NCI-H1105 treated with DMSO at 0.1 percent for 48 hours (cell line): ENCODE measurements at places on chromosomes 12 and 14.
A peak's percentile ranks its signal among the peaks of the same experiment; 100 is the strongest.

DNA sequence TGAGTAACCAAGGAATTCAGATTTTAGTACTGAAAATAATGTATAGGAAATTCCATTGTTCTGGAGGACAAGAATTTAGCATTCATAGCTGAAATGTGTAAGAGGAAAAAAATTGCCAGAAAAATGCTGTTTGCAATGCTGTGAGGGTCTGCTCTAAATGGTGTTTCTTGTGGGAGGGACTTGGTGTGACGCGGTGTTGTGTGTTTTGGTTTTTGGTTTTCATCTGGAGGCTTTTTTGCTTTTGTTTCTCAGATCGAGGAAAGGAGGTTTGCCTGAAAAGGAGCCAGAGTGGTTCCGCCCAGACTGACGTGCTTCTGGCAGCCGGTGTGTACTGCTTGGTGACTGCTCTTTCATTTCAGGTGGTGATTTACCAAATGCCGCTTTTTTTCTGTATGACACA is 211.8 kb upstream of the HMGA2 start:
- no peak for DNase-seq

- no peak for DNase-seq
These were observed 56.5 kb upstream of the ZFP36L1 start for GRCh38 chr14:68849416-68849815.

GRCh38 chr12:25718081-25718731 is 165.1 kb upstream of the LMNTD1 start:
- DNase-seq, result no peak

DNA sequence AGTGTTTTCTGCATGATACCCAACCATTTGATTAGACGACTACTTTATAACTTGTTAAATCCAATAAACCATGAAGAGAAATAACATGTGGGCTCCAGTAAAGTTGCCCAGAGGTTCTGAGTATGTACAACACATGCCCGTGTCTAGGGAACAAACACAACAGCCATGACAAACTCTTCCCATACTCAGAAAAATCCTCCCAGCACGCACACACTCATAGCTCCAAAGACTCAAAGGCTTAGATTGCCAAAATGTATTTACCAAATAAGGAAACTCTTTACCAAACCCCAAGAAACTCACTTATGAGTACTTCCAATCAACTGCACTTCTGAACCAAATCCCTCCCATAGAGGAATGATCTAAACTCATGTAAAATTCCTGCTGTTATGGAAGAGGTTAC is 17.3 kb downstream of the SART3 start:
- no peak for DNase-seq

- no peak for DNase-seq
These were observed 192.3 kb upstream of the FSCB start for GRCh38 chr14:44699391-44699790.

- DNase-seq, result peak; percentile 60
These were observed 120.1 kb upstream of the FZD10 start for GRCh38 chr12:130041983-130042812.

DNA sequence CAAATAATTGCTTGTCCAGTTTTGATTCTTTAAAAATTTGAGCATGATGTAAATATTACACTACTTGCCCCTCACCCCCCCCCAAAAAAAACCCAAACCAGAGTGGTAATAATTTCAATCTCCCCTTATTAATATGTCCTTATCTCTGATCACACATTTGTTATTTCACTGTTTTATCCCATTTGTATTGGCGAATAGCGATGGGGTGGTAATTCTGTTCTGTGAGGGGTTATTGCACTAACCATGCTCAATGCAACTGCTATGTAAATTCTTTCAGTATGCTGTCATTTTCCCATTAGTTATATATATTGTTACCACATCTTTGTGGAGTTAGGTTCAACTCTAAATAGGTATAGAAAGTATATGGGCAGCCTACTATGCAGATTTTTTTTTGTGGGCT is 1.1 kb downstream of the RIMKLB start:
- DNase-seq, result no peak

- DNase-seq, result no peak
These were observed 160.0 kb downstream of the FBXL14 start for GRCh38 chr12:1434296-1434955.

DNA sequence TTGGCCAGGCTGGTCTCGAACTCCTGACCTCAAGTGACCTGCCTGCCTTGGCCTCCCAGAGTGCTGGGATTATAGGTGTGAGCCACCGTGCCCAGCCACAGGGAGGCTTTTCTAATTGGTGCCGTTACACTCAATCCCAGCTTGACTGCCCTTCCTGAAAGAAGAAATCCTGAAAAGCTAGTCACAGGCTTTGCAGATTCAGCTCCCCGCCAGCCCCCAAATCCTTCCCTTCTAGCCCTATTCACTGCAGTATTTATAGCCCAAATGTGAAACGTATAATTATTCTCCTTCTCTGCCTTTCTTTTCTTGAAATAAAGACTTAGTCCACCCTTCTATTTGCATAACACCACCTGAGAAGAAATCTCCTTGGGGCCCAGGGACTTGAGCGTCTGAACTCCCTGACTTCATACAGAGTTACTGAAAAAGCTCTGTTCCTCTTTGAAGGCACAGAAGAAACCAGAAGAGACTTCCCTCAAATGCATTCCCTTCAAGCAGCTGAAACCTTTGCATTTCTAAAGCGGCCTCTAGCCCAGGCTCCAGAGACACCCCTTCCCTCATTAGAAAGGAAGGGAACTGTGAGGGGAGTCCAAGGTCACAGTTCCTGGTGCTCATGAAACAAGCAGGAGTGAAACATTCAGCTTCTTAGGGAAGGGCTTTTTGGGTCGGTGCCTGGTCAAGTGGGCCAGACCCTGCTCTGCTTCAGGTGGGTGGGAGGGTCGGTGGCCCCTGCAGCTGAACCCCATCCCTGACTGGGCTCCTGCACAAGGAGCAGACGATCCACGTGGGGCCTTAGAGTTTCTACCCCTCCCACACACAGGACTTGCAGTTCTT is 42.3 kb upstream of the BATF start:
- no peak for DNase-seq

DNA sequence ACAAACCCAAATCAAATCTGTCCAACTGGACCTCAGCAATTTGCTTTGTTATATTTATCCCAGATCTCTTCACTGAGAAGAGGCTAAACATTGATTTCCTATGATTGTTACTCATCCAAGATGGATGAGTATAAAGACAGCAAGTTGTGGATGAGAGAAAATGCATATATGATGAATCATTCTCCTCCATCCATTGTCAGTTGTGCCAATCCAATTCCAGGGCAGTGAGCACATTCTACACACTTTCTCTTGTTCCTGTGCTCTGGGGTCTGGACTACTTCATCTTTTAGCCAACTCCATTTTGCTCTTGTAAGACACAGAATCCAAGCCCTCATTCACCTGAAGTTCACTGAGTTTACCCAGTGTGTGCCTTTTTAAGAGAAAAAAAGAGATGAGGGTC is 105.7 kb downstream of the GCH1 start:
- DNase-seq, result no peak

GRCh38 chr14:31572955-31573354 is 11.8 kb downstream of the NUBPL start:
- no peak for DNase-seq

DNA sequence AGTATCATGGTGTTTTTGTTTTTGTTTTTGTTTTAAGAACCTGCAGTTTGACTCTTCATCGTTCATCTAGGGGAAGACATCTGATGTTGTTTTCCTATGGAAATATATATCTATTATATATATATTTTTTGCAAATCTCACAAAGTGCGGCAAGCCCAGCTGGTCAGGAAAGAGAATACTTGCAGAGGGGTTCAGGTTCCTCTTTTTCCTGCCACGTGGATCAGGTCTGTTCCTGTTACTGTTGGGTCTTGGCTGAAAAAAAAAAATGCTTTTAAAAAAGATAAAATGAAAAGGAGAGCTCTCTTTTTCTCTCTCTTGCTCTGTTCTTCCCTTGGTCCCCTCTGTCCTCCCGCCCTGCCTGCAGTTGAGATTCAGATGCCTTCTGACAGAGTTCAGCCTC is 179.4 kb upstream of the BCL2L14 start:
- no peak for DNase-seq

DNA sequence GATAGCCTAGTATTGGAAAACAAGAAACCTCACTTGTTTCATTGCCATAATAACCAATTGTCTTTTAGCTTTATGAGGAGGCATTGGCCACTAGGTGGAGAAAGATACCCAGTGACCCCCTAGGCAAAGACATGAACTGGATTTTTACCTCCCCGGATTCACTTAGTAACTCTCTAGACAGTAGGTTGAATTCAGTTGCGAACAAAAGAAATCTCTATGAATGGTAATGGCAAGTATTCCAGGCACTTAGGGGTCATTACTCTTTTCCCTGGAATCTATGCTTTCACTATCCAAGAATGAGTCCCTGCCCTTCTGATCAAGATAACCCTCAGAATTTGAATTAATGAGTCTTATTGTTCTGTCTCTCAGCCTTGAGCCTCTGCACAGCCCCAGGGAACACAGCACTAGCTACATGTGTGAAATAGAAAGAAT is 29.5 kb upstream of the RHOJ start:
- DNase-seq, result peak; percentile 62

- DNase-seq, result peak; percentile 73
These were observed 31.5 kb downstream of the TMEM63C start for GRCh38 chr14:77212943-77213678.

DNA sequence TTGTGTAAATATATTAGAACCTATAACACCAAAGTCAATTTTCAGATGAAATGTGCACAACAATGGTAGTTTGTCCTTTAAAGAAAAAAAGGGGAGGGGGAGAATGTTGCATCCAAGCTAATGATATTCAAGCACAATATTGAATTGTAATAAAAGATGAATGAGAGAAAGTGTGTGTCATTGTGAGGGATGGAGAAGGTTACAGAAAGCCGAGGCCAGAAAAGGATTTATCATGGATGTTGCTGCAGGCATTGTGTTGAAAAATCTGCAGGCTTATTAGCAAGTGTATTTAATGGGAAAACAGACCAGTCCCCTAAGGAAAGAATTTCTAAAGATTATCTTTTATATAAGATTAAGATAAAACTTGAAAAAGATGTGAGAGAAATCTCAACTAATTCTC is 186.5 kb downstream of the SPTSSA start:
- DNase-seq, result no peak

- DNase-seq, result no peak
These were observed 4.9 kb downstream of the CACNA2D4 start for GRCh38 chr12:1913377-1914113.

DNA sequence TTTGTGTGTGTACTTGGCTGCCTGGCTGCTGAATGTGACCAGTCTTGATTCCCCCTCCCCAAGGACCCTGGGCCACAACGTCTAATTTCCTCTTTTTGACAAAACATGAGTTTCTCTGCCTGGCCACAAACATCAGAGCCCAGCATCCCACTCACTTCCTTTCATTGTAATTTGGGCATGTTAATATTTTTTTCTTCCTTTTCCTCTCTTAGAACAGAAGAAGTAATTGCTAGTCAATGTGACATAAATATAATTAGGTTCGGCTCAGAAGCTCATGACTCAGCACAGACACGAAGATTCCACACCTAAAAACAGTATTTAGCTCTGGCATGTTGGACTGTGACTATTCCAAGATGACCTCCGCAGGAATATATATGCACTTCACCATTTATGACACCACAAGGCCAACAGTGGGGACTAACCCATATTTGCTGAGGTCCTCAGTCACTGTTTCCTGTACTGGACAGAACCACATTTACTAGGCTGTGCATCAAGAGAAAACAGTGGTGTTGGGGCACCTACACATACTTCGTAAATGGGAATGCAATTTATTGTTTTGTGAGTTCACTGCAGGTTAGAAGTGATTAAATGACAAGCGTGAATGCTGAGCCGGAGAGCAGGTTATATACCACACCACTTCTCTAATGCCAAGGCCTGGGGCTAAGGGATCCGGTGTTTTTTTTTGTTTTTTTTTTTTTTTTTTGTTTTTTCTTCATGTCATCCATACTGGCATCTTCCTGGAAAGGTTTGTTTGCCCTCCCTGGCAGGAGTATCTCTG is 4.2 kb downstream of the GSG1 start:
- no peak for DNase-seq

DNA sequence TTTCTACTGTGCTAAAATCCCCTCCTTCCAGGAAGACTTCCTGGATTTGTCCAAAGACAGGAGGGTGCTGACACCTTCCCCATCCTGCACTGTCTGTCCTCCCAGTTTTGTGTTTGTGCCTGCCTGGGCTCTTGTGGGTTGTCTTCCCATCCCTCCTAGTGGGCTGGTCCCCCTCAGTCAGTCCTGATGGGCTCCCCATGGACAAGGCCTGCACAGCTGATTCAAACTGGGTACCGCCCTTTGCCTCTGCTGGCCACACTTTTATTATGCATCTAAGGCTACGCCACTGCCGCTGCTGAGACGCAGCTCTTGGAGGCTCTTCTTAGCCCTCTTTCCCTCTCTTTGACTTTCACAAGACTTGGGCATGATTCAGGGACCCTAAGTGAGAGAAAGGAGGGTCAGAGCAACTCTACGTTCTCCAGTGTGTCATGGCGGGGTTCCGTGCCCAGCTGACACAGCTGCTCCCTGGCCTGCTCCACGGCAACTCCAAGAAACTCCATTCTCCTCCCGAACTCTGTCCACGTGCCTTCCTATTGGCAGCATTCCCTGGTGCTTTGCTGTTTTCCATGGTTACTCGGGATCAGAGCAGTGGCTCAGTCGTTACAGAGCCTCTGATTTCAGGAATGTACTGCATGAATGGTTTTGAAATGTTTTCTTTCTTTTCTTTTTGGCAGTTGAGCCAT is 3.8 kb upstream of the KRT85 start:
- no peak for DNase-seq

- no peak for DNase-seq
These were observed 6.6 kb upstream of the CCND2 start for GRCh38 chr12:4266990-4267389.

GRCh38 chr14:80133457-80133856 is 77.8 kb downstream of the DIO2 start:
- DNase-seq, result no peak

DNA sequence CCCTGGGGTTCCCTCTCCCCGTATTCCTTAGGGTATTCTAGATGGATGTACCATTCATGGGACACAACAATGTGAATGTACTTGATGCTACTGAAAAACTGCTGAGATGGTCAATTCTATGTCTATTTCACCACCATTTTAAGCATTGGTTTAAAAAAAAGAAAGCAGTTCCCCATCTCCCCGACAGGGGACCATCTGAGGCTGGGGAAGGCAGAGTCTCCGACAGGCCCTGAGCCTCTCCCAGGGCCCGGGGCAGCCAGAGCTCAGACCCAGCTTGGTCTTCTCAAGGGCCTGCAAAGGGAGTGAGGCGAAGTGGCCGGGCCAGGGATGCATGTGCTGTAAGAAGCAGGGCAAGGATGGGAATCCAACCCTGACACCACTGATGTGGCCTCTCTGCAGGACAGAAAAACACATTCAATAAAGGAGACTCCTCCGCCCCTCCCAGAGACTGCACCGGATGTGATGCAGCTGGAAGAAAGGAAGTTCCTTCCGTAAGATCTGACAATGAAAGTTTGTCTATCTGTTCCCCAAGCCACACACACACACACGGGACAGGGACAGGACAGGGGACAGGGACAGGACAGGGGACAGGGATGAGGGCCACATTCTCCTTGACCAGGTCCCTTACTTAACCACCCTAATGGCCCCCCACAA is 234.1 kb downstream of the BCL11B start:
- DNase-seq, result no peak

DNA sequence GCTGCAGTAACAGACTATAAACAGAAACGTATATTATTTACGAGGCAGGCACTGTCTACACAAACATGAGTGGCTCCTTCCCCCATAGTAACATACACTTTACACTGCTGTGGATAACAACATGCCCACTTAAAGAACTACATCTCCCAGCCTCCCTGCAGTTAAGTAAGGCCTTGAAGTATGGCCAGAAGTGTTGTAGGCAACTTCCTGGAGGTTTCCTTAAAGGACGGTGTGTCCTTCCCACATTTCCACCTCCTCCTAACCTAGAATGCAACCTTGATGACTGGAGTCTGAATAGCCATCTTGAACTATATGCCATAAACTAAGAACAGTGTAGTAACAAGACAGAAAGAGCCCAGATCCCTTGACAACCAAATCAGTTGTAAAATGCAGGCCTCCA is 20.3 kb downstream of the MED13L start:
- no peak for DNase-seq
